Stimulated activated CD8-positive, alpha-beta memory T cell treated with anti-CD3 and anti-CD28 coated beads, Interleukin-4, amount 100 ng/mL, for 1 hour (primary cell): ENCODE measurements at places on chromosomes 4 and X.
A peak's percentile ranks its signal among the peaks of the same experiment; 100 is the strongest.

DNA sequence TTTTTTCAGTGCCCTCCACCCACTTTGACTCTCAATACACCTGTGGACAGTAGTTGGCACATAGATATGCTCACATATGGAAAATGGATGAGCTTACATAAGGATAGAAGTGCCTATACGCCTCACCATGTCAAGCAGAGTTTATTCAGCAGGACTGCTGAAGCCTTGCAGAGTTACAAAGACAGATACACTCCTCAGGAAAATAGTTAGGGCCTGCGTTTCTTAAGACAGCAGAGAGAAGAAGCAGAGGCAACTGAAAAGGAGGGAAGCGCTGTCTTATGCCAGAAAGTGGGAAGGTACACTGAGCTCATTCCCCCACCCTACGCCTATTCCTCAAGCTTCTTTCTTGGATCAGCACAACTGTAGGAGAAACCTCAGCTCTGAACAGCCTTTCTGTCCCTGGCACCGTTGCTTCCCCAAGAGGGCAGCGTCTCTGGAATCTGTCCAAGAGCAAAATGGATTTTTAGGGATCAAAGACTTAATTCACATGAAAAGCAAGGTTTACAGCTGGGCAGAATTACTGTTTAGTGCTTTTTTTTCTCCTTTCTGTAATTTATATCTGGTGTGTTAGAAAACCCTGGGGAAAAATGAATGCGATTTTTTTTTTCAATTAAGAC, 37.3 kb upstream of the MBTPS2 start:
- no peak for DNase-seq

- peak; percentile 8 for DNase-seq
Observed at GRCh38 chrX:49001521-49002090, 458 bp downstream of the GRIPAP1 start.

DNA sequence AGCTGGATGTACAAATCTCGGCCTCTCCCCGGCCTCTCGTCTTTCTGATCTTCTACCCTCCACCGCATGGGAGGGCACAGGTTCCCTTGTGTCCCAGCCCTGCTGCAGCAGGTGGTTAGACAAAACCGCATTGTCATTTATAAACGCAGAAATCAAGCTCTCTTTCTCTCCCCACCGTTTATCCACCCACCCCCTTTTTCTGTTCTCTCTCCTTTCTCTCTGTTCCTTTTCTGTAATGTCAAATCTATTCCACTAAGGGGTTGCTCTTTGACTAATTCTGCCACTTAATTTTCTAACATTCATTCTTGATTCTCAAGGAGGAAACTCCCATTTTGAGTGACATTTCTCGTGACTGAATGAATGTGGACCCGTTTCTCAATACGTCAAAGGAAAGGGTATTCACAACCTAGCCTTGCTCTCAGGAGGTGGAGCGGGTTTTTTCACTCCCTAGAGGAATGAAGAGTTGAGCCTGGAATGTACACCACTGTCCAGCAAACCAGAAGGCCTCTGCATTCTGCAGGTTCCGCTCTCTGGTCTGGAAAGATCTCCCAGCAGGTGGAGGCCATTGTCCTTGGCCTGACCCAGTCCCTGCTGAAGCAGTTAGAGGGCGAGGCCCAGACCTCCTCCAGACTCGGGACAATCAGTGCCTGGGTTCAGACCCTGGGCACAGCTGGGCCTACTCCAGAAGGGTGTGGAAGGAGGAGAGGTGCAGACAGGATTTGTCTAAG, 70.9 kb upstream of the ENPP6 start:
- no peak for DNase-seq

DNA sequence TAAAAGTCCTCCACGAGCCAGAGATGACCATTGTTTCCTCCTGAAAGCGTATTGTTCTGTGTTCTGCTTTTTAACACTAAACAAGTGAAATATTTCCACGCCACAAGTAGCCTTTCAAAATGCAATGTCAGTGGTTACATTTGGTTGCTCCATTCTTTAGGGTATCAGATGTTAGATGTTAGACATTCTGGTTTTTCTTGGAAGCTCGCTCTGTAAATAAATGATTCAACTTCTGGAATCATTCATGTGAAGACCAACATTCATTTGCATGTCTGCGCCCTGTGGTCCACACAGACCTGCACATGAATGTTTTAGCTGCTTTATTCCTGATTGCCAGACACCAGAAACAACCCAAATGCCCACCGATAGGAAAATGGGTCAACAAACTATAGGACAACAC, 38.0 kb upstream of the HELT start:
- no peak for DNase-seq

DNA sequence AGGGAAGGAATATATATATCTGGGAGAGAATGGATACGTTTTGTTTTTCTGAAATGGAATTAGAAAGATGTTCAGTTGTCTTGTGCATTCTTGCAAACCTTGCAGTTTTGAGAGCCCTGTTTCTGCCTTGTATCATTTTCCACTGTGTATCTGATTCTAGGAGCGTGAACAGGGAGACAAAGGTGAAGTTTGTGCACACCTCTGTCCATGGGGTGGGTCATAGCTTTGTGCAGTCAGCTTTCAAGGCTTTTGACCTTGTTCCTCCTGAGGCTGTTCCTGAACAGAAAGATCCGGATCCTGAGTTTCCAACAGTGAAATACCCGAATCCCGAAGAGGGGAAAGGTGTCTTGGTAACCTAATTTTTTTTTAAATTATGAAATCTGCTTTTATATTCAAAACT, 17.7 kb downstream of the PGM2 start:
- no peak for DNase-seq

- DNase-seq: peak; percentile 17
Observed at GRCh38 chr4:51843309-51844152, 578 bp downstream of the DCUN1D4 start.

- no peak for DNase-seq
Observed at GRCh38 chr4:55682295-55682694, 46.2 kb upstream of the NMU start.

- no peak for DNase-seq
Observed at GRCh38 chr4:4689694-4690440, 148.0 kb upstream of the STX18 start.
